AG09319 (cell line): ENCODE measurements at places on chromosomes 2 and 18.

GRCh38 chr2:119579424-119580295, 35.4 kb downstream of the CFAP221 start:
- DNase-seq: no peak

DNA sequence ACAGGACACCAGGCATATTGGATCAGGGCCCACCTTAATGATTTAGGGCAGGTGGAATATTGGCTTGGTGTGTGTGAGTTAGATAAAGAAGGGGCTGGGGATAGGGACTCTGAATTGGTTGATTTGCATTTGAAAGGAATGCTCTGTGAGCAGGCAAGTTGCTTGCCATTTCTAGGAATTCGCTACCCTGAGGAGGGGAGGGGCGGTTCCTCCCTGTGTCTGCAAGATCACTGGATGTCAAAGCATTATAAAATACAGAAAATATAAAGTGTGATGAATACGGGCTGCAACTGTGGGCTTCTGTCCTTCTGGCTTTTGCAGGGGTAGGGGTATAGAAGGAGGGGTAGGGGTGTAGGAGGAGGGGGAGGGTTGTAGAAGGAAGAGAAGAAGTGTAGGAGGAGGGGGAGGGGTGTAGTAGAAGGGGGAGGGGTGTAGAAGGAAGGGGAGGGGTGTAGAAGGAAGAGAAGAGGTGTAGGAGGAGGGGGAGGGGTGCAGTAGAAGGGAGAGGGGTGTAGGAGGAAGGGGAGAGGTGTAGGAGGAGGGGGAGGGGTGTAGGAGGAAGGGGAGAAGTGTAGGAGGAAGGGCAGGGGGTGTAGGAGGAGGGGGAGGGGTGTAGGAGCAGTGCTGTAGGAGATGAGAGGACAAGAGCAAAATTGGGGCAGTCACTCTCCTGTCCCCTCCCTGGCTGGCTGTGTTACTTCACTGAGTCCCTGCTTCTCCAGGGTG, 238.0 kb upstream of the COPS8 start:
- DNase-seq: no peak

DNA sequence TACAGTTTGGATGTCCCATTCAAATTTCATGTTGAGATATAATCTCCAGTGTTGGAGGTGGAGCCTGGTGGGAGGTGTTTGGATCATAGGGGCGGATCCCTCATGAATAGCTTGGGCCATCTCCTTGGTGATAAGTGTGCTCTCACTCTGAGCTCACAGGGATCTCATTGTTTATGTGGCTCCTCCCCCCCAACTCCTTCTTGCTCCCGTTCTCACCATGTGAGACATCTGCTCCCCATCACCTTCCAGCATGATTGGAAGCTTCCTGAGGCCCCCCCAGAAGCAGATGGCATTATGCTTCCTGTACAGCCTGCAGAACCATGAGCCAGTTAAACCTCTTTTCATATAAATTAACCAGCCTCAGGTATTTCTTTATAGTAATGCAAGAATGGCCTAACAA, 3.0 kb upstream of the INPP1 start:
- DNase-seq: no peak

DNA sequence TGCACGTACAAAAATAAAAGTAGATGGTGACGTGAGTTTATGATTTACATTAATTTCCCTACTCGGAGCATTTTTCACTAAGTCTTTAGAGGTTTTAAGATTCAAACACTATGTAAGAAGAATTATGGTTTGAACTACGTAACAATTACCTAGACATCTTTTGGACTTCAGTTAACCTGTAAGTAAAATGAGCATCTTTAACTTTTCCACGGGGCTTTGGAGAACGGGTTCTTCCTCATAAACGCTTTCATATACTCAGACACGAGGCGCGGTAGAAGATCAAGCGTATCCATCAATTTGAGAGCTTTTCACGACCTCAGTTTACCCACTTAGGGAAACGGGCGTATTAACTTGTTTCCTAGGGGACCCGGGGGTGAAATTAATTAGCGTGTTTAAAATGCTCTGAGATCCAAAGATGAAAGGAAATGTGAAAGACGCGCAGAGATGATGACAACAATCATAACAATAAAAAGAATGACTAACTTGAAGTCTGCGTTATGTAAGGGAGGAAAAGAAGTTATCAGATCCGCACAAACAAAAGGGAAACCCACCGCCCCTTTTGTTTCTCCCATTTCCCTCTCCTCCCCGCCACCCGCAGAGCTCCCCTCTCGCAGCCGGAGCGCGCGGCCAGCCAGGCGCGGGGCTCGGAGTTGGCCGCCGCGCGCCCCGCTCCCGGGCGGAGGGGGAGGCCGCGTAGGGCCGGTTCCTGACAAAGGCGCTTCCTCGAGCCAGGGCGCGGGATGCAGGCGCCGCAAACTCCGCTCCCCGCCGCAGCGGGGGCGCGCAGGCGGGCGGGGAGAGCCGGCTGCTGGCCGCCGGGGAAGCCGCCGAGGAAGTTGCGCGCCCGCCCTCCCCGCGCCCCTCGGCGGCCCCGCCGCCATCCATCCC, 807 bp downstream of the PELI1 start:
- DNase-seq: no peak

DNA sequence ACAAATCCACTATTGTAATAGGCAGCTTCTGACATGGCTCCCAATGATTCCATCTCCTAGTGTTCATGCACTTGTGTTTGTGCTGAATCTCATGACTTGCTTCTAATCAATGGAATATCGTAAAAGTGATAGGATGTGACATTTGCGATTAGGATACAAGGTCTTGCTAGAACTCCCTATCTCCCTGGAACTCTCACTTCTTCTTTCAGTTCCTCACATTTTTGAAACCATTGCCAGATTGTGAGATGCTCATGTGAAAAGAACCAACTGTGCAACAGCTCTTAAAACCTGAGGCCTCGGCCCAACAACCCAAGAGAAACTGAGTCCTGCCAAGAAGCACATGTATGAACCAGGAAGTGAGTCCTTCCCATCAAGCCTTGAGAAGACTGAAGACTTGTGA, 226.9 kb upstream of the DTNA start:
- no peak for DNase-seq

DNA sequence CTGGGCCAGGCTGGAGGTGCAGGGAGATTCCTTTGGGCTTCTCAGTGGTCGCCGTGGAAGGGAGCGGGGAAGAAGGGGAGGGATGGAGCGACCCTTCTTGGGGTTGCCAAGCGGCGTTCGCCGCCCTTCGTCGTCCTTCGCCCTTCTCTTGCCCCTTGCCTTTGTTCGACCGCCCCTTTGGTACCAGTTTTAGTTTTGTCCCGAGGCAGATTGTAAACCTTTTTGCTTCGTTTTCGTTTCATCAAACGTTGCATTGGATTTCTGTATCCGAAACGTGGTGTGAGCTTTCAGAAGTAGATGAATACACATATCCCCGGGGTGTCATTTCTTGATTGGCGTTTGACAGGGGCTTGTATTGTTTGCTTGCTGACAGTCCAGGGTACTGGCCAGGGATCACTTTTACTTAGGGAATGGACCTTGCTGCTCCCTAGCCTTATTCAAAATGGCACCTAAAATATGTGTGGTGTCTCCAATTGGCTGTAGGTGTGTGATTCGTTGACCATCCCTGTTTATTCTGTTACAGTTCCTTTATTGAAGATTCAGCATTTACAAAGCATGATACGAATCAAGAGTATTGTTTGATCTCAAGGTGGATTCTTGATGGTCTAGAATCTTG, 788 bp downstream of the USP14 start:
- no peak for DNase-seq

DNA sequence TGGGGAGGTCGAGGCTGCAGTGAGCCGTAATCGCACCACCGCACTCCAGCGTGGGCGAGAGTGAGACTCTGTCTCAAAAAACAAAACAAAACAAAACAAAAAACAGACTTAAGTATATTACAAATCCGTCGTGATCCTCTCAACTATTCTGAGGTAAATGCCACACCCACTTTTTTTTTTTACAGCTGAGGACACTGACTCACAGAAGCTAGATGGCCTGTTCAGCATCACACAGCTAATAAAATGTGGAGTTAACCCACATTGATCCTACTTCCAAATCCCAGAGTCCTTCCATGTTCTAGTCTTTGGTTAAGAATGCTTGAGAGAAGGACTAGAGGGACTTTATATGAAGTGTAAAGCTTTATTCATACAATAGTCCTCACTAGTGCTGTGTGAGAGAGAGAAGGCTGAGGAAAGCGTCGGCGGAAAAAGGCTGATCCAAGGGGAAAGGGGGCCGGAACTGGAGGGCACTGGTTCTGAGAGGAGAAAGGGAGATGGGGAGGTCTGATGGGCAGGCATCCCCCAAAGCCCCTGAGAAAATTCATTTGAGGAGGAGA, 627 bp downstream of the RNF25 start:
- DNase-seq: no peak

GRCh38 chr2:20179755-20180594, 45.0 kb downstream of the SDC1 start:
- DNase-seq: no peak
